ENCODE measurements at places on chromosomes 16 and 17.

DNA sequence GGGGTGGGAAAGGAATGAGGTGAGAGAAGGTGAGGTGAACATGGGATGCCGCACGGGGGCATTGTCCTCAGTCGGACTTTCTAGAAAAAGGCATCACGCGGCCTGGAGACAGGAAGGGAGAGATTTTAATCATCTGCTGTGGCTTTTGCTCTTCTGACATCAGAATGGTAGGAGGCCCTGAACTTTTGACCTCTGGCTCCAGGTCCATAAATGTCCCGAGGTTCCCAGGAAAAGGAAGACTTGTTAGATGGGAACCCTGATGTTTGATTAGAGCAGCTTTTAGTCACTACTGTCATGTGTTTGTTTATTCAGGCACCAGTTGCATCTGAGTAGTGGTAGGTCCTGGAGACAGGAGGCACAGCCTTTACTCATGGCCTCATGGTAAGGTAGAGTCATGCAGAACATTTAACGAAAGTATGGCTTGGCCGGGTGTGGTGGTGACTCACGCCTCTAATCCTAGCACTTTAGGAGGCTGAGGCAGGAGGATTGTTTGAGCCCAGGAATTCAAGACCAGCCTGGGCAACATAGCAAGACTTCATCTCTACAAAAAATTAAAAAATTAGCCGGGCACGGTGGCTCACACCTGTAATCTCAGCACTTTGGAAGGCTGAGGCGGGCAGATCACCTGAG lies 203.1 kb downstream of the MSI2 start:
- no peak for DNase-seq

DNA sequence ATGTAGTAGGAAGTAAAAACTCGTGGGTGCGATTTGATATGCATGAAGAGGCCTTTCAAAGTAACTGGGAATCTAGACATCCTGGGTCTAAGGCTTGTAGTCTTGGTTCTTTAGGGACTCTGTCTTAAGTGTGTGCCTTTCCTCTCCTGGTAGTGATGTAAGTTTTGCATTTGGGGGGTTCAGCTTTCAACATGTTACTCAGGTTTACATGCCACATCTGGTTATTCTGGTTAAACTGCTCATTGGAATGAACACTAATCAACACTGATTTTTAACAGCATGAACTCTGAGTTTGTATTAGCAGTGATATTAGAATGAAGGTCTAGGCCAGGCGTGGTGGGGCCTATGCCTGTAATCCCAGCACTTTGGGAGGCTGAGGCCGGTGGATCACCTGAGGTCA lies 15.1 kb downstream of the PGS1 start:
- DNase-seq, result no peak

DNA sequence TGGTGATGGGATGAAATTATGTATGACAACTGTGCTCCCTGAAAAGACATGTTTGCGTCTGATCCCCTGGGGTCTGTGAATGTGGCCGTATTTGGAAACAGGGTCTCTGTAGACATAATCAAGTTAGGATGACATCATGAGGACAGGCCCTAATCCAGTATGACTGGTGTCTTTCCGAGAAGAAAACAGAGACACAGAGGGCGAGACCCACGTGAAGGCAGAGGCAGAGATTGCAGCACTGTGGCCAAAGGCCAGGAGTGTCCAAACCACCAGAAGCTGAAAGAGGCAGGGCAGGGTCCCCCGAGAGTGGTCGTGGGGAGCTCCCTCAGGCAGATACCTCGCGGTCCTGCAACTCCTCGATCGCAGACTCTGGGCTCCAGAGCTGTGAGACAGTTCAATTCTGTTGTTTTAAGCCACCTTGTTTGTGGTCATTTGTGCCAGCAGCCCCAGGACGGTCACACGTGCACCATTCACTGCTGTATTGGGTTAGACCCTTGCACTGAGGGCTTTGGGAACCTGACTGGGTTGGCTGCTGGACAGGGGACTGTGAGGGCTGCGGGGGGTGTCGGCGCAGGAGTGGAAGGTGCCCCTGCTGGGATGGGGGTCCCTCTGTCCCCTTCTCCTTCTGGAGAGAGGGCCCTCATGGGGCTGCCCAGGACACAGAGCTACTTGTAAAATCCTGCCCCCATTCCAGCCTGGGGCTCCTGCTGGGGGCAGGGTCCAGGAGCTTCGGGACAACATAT lies 27.7 kb downstream of the METRNL start:
- DNase-seq, result no peak

DNA sequence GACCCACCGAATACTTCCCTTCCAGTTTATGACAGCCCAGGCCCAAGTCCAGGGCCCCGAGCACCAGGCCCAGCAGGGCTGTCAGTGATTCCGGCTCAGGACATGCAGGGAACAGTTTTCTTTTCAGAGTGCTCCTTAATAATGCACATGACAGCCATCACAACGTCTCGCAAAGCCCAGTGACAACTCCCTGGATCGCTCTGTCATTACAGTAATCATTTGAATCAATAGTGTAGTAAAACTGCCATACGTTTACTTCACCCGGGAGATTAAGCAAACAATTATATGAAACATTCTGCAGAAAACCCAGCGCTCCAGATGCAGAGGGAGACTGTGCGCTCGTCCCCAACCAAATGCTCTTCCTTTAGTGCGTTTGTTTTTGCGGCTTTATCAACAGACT lies 162.6 kb upstream of the CDH13 start:
- no peak for DNase-seq

DNA sequence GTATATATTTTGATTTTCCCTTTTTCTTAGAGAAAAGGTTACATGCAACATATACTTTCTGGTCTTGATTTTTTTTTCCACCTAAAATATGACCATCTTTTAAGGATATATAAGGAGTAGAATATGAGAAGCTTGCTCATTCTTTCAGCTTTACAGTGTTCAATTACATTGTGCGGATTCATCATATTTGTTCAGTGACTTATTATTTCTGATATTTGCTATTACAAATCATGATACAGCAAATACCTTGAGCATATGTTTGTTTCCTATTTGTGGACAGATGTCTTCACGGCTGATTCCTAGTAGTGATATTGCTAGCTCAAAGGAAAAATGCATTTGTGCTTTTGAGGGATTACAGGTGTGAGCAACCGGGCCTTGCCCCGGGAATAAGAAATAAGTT lies 18.1 kb downstream of the KATNIP start:
- no peak for DNase-seq

GRCh38 chr17:37109731-37110710 lies 161.3 kb downstream of the AATF start:
- DNase-seq, result no peak

Data from COLO829 (cell line).